ENCODE measurements at places on chromosomes 6 and 20. TPM values are rescaled to one million over a fixed set of nuclear protein-coding genes. Genes with fewer than 3 reads are reported as not detected.

PKHD1 gene
- total RNA-seq = 0.53 TPM

OLIG3 gene
- total RNA-seq = not detected

LY6G6C gene
- not detected for total RNA-seq

BPI gene
- 0.06 TPM for total RNA-seq

KIF25 gene
- 0.51 TPM for total RNA-seq

TFAP2A gene
- 10.6 TPM for total RNA-seq

KHDC1L gene
- total RNA-seq = not detected

DNA sequence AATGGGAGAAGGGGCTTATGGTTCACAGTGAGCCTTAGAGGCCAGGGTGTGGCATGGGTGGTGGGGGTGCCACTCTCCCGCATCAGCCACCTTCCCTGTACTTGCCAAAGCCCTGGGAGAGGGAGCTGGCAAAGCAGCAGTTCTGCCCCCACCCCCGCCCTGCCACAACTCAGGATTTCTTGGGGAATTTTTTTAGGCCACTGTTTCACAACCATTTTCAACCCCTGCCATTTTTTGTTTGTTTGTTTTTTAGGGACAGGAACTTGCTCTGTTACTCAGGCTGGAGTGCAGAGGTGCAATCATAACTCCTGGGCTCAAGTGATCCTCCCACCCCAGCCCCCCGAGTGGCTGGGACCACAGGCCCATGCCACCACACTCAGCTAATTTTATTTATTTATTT lies 22.4 kb upstream of the TM9SF4 start:
- DNase-seq = no peak
- H3K36me3 ChIP-seq = no peaks in the 10 kb centered on the region
- H3K27ac ChIP-seq = no peak overlapping the region
- peaks cover 24% of the 10 kb centered on the region for H3K27me3 ChIP-seq

DNA sequence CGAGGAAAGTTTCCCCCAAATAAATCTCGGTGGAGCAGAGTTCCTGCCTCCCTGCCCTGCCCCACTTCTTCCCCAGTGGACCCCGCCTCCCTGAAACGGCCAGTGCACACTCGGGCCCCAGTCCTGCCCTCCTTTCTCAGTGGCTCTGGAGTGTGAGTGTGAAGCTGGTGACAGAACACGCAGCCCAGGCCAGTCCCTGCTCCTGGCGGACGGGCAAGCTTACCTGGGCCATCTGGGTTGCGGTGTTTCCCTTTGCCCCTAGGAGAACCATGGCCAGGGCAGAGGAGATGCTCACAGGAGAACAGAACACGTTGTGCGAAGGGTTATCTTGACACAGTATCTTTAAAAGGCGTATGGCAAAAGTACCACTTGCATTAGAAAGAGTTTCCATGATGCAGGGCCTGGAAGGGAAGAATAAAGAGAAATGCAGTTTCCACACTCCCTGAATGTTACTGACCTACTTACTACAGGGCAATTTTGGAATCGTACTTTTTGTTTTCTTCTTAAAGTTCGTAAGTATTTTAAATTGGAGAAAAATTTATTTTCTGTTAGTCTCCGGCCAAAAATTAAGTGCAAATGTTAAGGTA lies 2.8 kb downstream of the SERPINB9 start:
- no peak overlapping the region for H3K4me3 ChIP-seq
- DNase-seq = no peak
- H3K27me3 ChIP-seq = no peaks in the 10 kb centered on the region
- no peaks in the 10 kb centered on the region for H3K36me3 ChIP-seq

DNA sequence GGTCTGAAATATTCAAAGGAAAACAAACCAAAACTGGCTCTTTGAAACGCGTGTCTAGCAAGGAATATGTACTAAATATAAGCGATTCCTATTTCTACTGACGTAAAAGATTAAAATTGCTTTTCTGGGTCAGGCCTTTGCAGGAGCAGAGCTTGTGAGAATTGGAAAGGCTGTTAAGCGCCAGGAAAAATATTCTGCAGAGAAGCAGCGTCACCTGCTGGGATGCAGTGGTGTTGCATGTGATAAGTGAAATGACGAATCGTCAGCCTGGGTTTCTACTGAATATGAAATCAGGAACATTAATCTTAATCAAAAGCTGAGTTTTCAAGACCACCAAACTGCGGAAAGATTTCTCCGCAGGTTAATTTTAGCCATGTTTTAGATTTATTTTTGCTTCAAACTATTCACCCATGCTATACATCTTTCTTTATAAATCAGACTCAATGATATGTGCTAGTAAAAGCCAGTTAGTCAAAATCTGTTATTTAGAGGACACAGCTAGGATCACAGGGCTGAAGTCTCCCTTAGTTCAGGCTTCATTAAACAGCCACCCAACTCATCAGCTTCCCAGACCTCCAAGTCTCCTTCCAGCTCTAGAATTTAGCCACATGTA lies 67.4 kb downstream of the ALDH8A1 start:
- H3K36me3 ChIP-seq = no peaks in the 10 kb centered on the region
- no peaks in the 10 kb centered on the region for H3K27me3 ChIP-seq
- H3K4me3 ChIP-seq = no peak overlapping the region
- DNase-seq = peak; percentile 73
- no peak overlapping the region for H3K27ac ChIP-seq

- H3K27me3 ChIP-seq = no peaks in the 10 kb centered on the region
- H3K36me3 ChIP-seq = no peaks in the 10 kb centered on the region
- H3K4me1 ChIP-seq = no peaks in the 10 kb centered on the region
- no peak overlapping the region for H3K4me3 ChIP-seq
- H3K27ac ChIP-seq = no peak overlapping the region
These were observed 46.7 kb downstream of the RALGAPA2 start for GRCh38 chr20:20665606-20666332.

- H3K36me3 ChIP-seq = no peaks in the 10 kb centered on the region
- no peaks in the 10 kb centered on the region for H3K4me1 ChIP-seq
- no peak overlapping the region for H3K4me3 ChIP-seq
- no peaks in the 10 kb centered on the region for H3K27me3 ChIP-seq
- H3K27ac ChIP-seq = no peak overlapping the region
- DNase-seq = no peak
These were observed 205.7 kb upstream of the ARG1 start for GRCh38 chr6:131367206-131367873.

- H3K27ac ChIP-seq = no peak overlapping the region
- no peaks in the 10 kb centered on the region for H3K27me3 ChIP-seq
- no peak for DNase-seq
These were observed 842 bp downstream of the SLC25A27 start for GRCh38 chr6:46653439-46654195.

- H3K36me3 ChIP-seq = no peaks in the 10 kb centered on the region
- no peak overlapping the region for H3K27ac ChIP-seq
- no peak overlapping the region for H3K4me3 ChIP-seq
- no peak for DNase-seq
- H3K27me3 ChIP-seq = no peaks in the 10 kb centered on the region
- no peaks in the 10 kb centered on the region for H3K4me1 ChIP-seq
These were observed 98.7 kb downstream of the COL21A1 start for GRCh38 chr6:56148488-56149186.

- H3K4me3 ChIP-seq = no peak overlapping the region
- DNase-seq = no peak
- no peak overlapping the region for H3K27ac ChIP-seq
- no peaks in the 10 kb centered on the region for H3K4me1 ChIP-seq
- no peaks in the 10 kb centered on the region for H3K27me3 ChIP-seq
- no peaks in the 10 kb centered on the region for H3K36me3 ChIP-seq
These were observed 89.9 kb upstream of the ASF1A start for GRCh38 chr6:118804091-118804490.

GRCh38 chr20:41137614-41138474 lies 501 bp downstream of the PLCG1 start:
- peak overlapping the region; percentile 81 for H3K27ac ChIP-seq
- H3K27me3 ChIP-seq = no peaks in the 10 kb centered on the region
- peak; percentile 96 for DNase-seq
